Activated CD4-positive, alpha-beta T cell treated with anti-CD3 and anti-CD28 coated beads for 4 hours (primary cell): ENCODE measurements at places on chromosomes 1 and 21.

DNA sequence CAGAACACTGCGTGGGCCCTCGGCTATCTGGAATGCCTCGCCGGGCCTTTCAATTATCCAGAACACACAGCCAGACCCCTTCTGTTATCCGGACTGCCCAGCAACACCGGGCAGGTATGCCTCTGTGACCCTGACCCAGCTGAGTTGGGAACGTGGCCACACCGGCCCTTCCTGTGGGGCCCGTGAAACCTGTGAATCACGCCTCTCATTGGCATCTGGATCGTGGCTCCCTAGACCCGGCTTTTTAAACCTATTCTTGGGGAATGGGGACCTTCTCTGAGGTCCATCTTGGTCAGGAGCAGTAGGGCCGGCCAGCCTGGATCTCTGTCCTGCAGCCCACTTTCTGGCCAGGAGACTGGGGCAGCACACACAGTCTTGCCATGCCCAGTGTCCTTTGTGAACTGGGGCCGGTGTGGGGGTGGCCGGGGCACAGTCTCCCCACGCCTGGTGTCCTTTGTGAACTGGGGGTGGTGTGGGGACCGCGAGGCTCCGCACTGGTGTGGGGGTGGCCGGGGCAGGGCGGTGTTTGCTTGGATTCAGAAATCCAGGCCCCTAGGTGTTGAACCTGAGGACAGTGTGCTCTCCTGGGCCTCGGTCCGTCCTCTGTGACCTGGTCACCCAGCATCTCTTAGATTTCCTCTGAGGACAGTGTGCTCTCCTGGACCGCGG is 11.1 kb downstream of the COL18A1 start:
- no peak for DNase-seq

- no peak for DNase-seq
These were observed 85.5 kb upstream of the VANGL1 start for GRCh38 chr1:115556236-115556635.

GRCh38 chr1:178155481-178156255 is 61.8 kb downstream of the RASAL2 start:
- no peak for DNase-seq

DNA sequence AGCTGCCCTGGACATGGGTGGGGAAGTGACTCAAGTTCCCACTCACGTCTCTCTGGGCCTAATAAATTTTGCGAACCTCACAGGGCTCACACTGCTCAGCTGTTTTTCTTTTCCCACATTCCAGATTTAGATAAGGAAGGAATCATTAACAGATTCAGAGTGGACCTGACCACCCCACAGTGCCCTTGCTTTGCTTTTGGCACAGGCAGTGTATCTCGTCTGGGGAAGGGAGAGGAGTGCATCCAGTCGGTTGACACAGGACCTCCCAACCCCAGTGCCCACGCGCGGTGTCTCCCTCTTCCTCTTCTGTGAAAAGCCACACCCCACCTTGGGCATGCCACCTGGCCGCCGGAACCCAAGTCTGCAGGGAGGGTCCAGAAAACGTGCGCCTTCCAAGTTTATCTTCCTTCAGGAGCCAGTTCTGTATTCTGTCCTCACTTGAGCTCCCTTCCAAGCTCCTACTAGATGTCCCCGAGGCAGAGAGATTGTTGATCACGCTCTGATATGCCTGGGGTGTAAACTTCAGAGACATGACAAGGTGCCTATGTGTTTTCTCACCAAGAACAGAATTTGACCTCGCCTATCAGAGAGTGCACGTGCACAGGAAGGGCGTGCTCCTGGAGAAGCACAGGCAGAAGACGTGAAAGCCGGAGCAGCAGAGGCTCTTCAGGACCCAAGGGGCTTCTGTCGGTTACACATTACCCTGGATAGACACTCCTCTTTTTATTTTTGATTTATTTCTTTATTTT is 9.5 kb upstream of the SLC2A5 start:
- no peak for DNase-seq

DNA sequence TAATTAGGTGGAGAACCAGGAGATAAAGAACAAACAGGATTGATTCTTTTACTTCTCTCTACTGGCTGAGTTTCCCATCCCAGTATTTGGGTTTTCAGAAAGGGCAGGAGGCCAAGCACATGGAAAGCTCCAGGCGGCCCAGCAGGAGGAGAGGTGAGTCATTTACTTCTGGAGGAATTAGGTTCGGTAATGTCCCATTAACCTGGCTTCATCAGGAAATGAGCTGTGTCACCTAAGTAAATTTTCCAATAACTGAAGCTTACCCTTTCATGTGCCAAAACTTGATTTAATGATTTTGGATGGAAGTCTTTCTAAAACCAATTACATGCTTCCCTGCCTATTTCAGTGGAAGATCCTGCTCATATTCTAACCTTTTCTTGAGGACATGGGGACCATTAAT is 257.6 kb upstream of the USP24 start:
- DNase-seq = no peak
